Left kidney (tissue), 8 donors: ENCODE measurements at places on chromosomes 5 and 9. TPM values are rescaled to one million over a fixed set of nuclear protein-coding genes. Genes with fewer than 3 reads are reported as not detected.

The GCNT4 gene
- polyA plus RNA-seq = 18.3 TPM

DNA sequence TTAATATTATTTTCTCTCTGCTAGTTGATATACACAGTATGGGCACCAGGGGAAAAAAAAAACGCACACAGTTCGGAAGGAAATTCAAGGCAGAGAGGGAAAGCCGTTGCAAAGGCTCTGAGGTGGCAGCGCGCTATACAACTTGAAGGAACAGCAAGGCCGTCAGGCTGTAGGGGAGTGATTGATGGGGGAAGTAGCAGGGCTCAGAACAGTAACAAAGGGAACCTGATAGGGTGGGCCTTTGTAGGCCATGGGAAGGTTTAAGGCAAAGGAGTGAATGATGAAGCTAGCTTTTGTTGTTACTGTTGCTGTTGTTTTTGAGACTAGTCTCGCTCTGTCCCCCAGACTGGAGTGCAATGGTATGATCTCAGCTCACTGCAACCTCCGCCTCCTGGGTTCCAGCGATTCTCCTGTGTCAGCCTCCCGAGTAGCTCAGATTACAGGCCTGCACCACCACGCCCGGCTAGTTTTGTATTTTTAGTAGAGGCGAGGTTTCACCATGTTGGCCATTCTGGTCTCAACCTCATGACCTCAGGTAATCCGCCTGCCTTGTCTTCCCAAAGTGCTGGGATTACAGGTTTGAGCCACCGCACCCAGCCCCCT is 27.0 kb downstream of the AQP7 start:
- no peak for DNase-seq

GRCh38 chr5:69416699-69417098 is 1.8 kb downstream of the MARVELD2 start:
- DNase-seq = no peak

DNA sequence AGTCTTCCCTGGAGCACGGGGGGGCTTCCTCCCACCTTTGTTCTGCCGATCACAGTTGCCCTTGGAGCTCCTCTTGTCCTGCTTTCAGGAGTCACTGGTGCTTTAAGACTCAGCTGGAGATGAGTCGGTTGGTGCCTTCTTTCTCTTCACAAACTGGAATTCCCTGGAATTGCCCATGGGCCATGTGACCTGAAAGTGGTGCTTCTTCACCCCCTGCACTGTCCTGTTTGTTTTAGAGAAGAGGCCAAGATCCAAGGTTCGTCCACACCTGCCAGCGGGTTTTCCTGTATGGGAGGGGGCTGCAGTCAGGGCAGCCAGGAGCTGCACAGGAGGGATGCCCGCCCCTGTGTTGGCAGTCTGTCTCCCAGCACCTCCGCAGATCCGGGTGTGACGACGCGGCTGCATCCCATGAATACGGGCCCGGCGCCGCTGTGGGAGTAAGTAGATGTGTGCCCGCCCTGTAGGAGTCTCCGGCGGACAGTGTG is 9.5 kb upstream of the MRPS2 start:
- no peak for DNase-seq

DNA sequence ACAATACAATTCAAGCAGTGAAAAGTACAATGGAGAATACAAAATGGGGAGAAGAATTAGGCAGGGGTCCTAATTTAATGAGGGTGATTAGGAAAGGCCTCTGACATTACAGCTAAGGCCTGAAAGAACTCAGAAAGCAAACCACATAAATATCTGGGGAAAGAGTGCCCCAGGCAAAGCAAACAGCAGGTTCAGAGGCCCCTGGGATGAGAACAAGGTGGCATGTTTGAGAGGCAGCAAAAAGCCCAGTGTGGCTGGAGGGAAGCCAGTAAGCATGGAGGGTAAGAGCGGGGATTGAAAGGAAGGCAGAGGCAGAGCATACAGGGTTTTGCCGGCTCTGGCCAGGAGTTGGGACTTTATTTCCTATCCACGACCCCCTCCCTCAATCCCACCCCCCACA is 33.4 kb upstream of the VDAC1 start:
- DNase-seq = no peak
